ENCODE measurements at places on chromosomes 3 and 15. TPM values are rescaled to one million over a fixed set of nuclear protein-coding genes. Genes with fewer than 3 reads are reported as not detected.

ARRDC4 gene
- total RNA-seq = 6.7 TPM

ASB14 gene
- total RNA-seq = not detected

GOLGB1 gene
- 28.7 TPM for total RNA-seq

ATP13A5 gene
- total RNA-seq = not detected

SLC22A13 gene
- total RNA-seq = 0.94 TPM

P2RY13 gene
- total RNA-seq = not detected

SPINK8 gene
- not detected for total RNA-seq

POPDC2 gene
- 0.15 TPM for total RNA-seq

TRH gene
- not detected for total RNA-seq

BFSP2 gene
- not detected for total RNA-seq

VILL gene
- 8.9 TPM for total RNA-seq

GPR27 gene
- 0.08 TPM for total RNA-seq

HYAL1 gene
- 0.60 TPM for total RNA-seq

ANKRD34C gene
- not detected for total RNA-seq

ADAMTS7 gene
- 8.9 TPM for total RNA-seq

LCTL gene
- 0.12 TPM for total RNA-seq

FSD2 gene
- not detected for total RNA-seq

DUOX2 gene
- under 0.01 TPM for total RNA-seq

KLF15 gene
- 2.6 TPM for total RNA-seq

CRABP1 gene
- not detected for total RNA-seq

CHRNA7 gene
- 0.23 TPM for total RNA-seq

FGF7 gene
- 5.2 TPM for total RNA-seq

GABRA5 gene
- under 0.01 TPM for total RNA-seq

ITIH3 gene
- 2.8 TPM for total RNA-seq

MOBP gene
- not detected for total RNA-seq

ADCY5 gene
- 0.23 TPM for total RNA-seq

SLCO3A1 gene
- total RNA-seq = 3.4 TPM

SRGAP3 gene
- 1.4 TPM for total RNA-seq

LMAN1L gene
- total RNA-seq = not detected

ISLR2 gene
- not detected for total RNA-seq
